Stimulated activated CD4-positive, alpha-beta T cell treated with anti-CD3 and anti-CD28 coated beads, Interleukin-12 subunit alpha, Interleukin-12 subunit beta, amount 100 ng/mL, for 48 hours (primary cell): ENCODE measurements at places on chromosomes 6 and 20.

GRCh38 chr20:47139934-47140535 is 216.5 kb downstream of the ZMYND8 start:
- DNase-seq, result no peak

- DNase-seq, result no peak
These were observed 45.1 kb downstream of the MAFB start for GRCh38 chr20:40643891-40644290.

DNA sequence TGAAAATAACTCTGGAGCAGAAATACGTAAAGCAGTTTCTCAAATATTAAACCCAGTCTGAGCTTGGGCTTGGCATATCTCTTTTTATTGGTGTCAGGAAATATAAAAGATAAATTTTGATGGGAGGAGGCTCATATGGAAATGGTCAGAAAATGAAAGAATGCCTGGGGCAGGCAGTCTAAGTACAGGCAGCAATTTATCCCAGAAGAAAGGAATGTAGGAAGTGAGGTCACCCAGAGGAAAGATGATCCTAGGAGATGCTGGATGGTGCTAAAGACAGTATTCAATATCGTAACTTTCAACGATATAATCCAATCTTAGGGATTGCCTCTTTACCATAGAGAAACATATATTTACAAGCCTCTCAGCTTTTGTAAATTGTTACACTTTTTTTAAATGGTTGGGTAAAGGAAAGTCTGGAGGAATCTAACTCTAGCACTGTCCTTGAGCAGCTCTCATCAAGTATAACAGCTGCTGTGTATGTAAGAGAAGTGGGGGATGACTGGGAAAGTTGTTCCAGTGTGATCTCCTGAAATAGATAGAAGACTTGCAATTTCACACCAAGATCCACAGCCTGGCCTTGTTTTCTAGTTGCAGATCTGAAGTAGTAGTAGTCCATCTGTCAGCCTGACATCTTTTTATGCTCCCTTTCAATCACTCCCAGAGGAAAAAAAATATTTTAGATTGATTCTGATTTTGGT is 256.9 kb upstream of the SASH1 start:
- no peak for DNase-seq

DNA sequence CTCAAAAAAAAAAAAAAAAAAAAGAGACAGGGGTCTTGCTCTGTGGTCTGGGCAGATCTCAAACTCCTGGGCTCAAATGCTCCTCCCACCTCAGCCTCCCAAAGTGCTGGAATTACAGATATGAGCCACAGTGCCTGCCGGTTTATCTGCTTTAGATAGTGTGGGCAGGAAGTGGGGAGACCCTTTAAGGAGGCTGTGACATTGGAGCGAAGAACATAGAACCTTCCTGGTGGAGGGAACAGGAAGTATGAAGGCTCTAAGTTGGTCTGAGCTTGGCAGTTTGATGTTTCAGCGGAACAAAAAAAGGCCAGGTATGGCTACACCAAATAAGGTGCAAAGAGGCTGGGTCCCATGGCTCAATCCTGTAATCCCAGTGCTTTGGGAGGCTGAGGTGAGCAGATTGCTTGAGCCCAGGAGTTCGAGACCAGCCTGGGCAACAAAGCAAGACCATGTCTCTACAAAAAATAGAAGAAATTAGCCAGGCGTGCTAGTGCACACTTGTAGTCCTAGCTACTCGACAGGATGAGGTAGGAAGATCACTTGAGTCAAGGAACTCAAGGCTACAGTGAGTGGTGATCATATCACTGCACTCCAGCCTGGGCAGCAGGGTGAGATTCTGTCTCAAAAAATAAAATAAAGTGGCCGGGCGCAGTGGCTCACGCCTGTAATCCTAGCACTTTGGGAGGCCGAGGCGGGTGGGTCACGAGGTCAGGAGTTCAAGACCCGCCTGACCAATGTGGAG is 8.7 kb upstream of the ZMYND8 start:
- DNase-seq, result no peak
